ENCODE measurements at places on chromosomes 16 and 17.

- no peak for DNase-seq
Measured at GRCh38 chr16:44655-45054, 8.8 kb downstream of the POLR3K start.

- no peak for DNase-seq
Measured at GRCh38 chr17:21124086-21124485, 2.7 kb upstream of the DHRS7B start.

GRCh38 chr17:37527249-37527851 lies 37.7 kb downstream of the DUSP14 start:
- DNase-seq = peak; percentile 74

GRCh38 chr16:63896383-63897109 lies 1225.3 kb downstream of the CDH11 start:
- no peak for DNase-seq
